Gastroesophageal sphincter (tissue), 4 donors: ENCODE measurements at places on chromosomes 5 and 9. TPM values are rescaled to one million over a fixed set of nuclear protein-coding genes. Genes with fewer than 3 reads are reported as not detected.

Gene TMEFF1
- 0.81 TPM for total RNA-seq

Gene PTGER4
- total RNA-seq: 30.1 TPM

Gene BOD1
- total RNA-seq: 64.4 TPM

DNA sequence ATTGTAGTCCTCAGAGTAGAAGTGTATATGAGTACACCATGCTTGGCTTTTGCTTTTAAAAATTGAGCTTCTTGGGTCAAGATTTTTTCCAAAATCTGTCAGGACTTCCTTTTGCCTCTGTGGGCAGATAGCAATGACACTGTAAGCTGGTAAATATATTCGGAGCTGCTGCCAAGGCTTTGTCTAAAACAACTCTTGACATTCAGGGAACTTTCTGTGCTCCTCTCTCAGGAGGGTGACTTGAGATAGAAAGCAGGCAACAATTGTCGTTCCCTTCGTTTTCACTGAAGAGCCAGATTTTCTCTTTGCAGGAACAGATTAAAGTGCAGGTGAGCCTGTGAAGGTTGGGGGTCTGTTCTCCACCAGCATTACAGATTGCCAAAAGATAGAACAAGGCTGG lies 230.5 kb downstream of the MAST4 start:
- ATAC-seq: no peak

GRCh38 chr5:40939753-40940152 lies 30.5 kb downstream of the C7 start:
- ATAC-seq: no peak

- ATAC-seq: no peak
Measured at GRCh38 chr9:90204128-90204831, 438.3 kb downstream of the DIRAS2 start.

GRCh38 chr9:90921104-90921503 lies 119.5 kb downstream of the SYK start:
- peak; percentile 93 for ATAC-seq

DNA sequence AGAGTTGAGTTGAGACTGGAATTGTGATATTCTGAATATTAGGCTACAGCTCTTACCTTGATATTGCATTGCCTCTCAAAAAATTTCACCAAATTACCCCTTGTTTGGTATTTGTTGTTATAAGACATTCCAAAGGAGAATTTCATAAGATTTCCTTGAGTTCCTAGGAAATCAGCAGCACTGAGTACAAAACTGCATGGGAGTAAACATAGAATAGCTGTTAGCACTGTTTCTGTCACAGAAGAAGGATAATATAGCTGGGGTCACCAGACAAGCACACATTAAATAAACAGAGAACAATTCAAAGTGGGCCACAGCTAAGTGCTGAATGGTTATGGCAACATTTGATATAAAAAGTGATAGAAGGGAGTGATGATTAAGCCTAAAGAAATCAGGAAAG lies 724.3 kb downstream of the PRELID2 start:
- ATAC-seq: no peak

GRCh38 chr9:98445576-98445975 lies 190.1 kb upstream of the TBC1D2 start:
- no peak for ATAC-seq

DNA sequence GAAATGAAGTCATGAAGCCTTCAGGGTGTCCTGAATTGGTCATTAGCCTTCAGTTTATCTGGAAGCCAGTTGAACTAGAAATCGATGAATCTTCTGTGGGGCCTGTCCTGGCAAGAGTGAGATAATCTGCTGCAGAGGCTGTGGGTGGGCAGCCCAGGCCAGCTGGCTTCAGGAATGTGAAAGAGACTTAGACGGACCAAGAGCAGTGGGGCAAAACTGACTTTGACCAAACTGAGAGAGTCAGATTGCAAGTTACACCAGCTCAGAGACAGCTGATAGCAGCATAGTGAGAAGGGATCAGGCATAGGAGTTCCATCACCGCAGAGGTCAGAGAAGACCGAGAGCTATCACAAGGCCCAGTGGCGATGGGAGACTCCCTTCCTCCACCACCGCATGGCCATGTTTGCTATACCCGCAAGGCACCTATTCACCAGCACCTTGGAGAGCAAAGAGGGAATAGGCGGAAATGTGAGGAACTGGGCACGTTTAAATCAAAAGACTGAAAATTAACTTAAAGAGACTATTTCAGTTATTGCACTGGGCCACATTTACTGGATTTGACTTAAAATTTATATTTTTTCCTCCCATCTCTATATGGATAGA lies 50.0 kb upstream of the GLIS3 start:
- no peak for ATAC-seq

DNA sequence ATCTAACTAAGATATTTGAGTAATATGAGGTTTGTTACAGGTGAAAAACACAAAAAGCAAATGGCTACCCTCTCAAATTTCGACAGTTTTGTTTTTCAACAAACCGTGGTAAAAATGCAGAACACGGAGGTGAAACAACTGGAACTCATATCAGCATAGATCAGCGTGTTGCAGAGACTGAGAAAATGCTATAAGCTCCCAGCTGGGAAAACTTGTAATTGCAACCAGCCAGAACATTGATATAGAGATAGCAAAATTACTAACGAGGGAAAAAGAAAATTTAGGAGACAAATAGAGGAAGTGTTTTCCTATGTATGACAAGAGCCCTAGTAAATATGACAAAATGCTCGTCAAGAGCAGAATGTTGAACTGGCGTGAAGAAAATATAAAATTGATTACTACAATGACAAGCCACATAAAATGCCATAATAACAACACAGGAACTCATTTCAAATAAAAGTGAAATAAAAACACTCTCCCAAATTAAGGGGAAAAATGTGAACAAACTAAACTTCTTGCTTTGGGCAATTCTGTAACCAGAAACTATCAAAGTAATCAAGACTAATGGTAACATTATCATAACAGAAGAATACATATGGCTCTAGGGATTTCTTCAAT lies 1989.8 kb downstream of the EFNA5 start:
- ATAC-seq: no peak

GRCh38 chr5:54756301-54756700 lies 229.1 kb downstream of the ESM1 start:
- no peak for ATAC-seq

GRCh38 chr5:144102361-144102760 lies 68.1 kb downstream of the YIPF5 start:
- ATAC-seq: no peak

- ATAC-seq: no peak
Measured at GRCh38 chr5:135203593-135204036, 169.6 kb upstream of the PITX1 start.

GRCh38 chr5:143514616-143515335 lies 111.3 kb upstream of the NR3C1 start:
- no peak for ATAC-seq

Gene RGS7BP
- 1.5 TPM for total RNA-seq

GRCh38 chr5:179258922-179259730 lies 86.1 kb downstream of the ADAMTS2 start:
- ATAC-seq: no peak

DNA sequence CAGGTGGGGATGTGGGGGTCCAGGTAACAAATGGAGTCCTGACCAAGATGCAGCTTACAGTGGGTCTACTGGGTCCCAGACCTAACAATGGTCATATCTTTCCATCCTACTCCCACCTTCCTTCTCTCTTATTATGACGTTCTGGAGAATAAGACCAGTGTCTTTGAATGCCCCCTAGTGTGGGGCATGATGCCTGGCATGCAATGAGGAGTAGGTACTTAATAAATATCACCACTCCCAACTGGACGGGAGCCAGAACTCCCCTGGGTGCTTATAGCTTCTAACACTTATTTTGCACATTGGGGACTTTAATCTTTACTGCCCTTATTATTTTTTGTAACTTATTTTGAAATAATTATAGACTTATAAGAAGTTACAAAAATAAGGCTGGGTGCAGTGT lies 98.2 kb downstream of the NDFIP1 start:
- no peak for ATAC-seq

- ATAC-seq: no peak
Measured at GRCh38 chr9:132071847-132072507, 7.7 kb downstream of the MED27 start.

- no peak for ATAC-seq
Measured at GRCh38 chr9:104808035-104808614, 44.2 kb downstream of the NIPSNAP3B start.

- ATAC-seq: no peak
Measured at GRCh38 chr9:7542693-7543092, 256.9 kb downstream of the DMAC1 start.

Gene ATP10B
- 0.12 TPM for total RNA-seq

Gene INSL4
- total RNA-seq: not detected

- ATAC-seq: no peak
Measured at GRCh38 chr9:119761812-119762211, 392.6 kb upstream of the BRINP1 start.

DNA sequence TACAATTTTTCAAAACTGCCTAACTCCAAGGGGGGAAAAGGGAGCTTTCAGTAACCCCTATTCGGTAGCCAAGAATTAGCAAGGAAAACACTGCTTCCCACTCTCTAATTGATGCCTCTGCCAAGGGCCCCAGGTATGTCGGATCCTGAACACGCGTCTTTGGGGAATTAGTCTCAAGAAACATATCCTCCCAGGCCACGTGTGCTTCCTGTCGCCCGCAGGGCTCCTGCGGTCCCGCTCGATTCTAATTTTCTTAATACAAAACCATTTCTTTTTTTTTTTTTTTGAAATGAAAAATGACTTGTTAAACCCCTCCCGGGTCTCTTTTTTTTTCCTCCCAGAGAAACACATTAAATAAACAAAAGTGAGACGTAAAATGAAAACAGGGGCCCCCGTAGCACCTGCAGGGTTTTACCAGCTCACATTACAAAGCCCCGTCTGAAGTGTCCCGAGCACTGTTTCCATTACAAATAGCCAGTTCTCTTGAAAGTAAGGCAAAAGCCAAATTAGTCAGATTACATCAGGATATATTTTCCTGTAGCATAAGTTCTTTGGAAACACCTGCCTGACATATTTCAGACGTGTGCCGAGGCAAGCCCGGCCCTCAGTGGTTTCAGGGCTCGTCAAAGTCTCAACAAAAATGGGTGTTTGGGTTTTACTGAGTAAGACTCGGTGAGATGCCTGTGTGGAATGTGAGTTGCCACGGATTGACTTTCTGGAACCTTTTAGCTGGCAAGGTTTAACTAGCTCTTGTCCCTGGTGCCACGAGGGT lies 21.5 kb downstream of the SMIM23 start:
- ATAC-seq: no peak

DNA sequence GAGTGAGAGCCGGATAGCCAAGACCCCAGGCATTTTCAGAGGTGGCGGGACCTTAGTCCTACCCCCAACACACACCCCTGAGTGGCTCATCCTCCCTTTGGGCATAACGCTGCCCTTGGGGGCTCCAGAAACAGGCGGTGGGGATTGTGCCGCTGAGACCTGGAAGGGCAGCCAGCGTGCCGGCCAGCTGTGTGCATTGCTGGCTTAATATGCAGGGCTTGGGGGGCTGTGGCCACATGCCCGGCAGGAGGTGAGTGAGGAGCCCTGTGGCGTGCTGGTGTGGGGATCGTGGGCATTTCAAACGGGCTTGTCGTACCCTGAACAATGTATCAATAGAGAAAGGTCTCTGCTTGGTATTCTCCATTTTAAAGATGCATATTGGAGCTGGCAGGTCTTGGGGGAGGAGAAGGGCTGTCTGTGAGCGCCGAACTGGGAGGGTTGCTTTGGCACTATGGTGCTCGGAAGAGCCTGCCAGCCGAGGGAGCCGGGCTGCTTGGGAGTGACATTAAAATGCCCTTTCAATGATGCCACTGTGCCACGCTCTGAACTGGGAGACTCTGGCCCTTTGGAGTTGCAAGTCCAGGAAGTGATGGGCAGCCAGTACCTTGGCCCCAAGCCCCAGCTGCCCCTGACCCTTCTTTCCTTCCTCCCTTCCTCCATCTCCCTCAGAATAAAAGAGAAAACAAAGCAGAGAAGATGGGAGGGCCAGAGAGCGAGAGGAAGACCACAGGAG lies 11.2 kb upstream of the OLFM1 start:
- ATAC-seq: no peak

- ATAC-seq: no peak
Measured at GRCh38 chr5:125411071-125411743, 664.8 kb upstream of the ZNF608 start.

DNA sequence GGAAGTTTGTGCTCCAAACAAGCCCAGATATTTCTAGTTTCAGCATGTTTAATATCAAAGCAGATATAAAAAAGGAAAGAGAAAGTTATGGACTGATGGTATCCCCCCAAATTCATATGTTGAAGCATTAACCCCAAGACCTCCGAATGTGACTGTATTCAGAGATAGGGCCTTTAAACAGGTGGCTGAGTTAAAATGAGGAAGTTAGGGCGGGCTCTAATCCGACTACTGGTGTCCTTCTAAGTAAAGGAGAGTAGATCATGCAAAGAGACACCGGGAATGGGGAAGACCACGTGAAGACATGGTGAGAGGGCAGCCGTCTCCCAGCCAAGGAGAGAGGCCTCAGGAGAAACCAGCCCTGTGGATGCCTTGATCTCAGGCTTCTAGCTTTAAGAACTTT lies 324.1 kb upstream of the KIF2A start:
- no peak for ATAC-seq

GRCh38 chr5:176651472-176651980 lies 4.2 kb downstream of the TSPAN17 start:
- ATAC-seq: no peak

DNA sequence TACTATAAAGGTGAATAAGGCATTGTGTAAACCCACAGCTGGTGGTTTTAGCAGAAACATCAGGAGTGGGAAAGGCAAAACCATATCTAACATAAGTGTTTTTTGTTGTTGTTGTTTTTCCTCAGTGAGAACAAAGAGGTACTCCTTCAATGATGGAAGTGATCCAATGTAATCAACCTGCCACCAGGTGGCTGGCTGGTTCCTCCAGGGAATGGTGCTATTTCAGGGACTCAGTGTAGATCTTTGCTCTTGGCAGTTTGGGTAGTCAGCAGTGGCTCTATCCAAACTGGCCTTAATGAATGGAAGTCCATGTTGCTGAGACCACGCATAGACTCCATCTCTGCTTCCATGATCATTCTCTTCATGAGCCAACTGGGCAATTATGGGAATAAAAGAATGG lies 10.8 kb downstream of the DMRTA1 start:
- no peak for ATAC-seq

Gene PCDHGB2
- total RNA-seq: 15.6 TPM

DNA sequence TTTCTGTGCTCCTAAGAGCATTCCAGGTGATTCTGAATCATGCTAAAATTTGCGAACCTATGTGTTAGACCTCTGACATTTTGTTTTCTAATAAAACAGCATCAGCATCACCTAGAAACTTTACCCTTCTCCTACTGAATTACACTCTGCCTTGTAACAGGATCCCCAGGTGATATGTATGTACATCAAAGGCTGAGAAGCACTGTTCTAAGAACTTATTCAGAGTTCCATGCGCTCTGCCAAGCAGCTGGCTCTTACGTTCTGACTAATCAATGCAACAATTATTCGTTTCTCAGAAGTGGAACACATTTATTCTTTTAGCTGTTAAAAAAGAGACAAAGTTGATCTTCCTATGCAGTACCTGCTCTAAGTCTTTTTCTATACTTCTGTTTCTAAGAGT lies 228.6 kb downstream of the SLF1 start:
- ATAC-seq: no peak

Gene SCGB3A1
- not detected for total RNA-seq
